HCT116 (cell line): ENCODE measurements at places on chromosomes 11 and 22.

GRCh38 chr11:126755526-126755925 is 245.0 kb downstream of the KIRREL3 start:
- no peak for DNase-seq

DNA sequence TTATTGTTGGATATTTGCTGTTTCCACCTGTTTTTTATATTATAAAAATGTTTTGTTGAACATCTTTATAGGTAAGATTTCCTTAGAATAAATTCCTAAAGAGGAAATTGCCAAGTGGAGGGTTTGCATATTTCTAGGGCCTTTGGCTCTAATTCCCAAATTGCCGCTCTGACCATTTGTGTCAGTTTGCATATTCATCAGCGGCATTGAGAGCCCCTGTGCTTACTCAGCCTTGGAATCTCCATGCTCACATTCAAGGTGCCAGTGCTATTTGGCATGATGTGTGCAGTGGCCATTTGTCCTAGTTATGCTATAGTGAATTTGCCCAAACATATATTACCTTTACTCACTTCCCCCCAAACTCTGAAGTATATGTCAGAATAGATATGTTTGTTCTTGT is 25.5 kb downstream of the KREMEN1 start:
- DNase-seq = no peak

- no peak for DNase-seq
Observed at GRCh38 chr11:79400717-79401330, 40.0 kb downstream of the TENM4 start.

GRCh38 chr22:40855979-40856512 is 393 bp downstream of the ST13 start:
- no peak for DNase-seq

GRCh38 chr22:46355996-46356471 is 20.5 kb downstream of the TRMU start:
- DNase-seq = no peak

DNA sequence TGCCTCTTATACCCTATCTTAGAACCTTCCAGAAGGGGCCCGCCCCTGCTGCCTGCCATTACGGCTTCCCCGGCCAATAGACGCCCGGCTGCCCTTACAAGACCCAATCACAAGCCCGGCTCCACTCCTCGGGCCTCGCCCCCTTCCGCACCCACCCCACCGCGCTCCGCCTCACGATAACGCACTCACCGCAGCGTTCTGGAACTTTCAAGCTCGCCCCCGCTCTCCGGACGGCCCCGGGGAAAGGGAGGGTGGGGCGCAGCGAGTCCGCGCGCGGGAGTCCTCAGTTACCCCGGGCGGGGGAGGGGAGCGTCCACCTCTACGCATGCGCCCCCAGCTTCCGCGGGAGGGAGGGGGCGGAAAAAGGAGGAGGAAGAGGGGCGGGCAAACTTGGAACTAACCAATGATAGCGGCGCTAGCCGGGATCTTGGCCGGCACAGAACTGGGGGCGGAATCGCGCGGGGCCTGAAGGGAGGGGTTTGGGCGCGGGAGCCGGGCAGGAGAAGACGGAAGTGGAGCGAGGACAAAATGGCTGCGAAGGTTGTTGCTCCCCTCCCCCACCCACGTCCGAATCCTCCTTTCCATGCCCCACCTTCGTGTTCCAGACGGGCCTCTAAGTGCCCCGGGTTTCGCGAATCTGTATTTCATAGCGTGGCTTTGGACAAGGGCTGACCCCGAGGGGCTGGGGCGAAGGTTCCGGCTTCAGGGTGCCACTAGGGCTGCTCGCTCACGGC is 389 bp upstream of the HSPA8 start:
- peak; percentile 97 for DNase-seq

DNA sequence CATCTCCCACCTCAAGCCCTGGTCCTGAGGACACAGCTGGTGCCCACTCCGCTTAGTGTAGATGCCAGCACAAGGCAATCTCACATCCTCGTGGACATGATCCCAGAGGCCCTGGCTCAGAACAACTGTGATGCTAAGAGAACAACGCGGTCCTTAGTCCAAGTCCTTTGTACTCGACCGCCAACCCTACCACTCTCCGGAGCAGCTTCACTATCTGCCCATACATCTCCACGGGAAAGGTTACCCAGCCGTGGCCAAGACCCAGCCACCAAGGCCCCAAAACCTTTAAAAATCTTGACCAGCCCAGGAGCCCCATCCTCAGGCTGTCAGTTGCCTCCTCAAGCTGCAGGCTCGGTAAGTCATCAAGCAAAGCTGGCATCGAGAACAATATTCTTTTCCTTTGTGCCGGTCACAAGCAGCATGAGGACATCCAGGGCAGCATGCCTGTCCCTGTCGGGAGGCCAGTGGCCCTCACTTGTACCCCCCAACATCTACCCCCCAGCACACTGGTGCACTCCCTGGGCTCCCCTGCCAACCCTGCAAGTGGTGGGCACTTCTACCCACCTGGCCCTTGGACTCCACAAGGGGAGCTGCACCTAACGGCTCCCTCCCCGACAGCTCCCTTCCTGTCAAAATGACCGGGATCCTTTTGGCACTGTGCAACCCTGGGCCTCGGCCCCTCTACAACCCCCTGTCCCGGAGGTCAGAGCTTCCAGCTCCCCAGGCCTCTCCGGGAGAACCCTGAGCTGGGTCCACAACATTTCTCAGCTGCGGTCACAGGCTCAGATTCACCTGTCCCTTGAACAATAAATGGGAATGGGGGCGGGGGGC is 2.5 kb downstream of the OSBPL5 start:
- no peak for DNase-seq

- peak; percentile 34 for DNase-seq
Observed at GRCh38 chr11:117941163-117941707, 12.0 kb upstream of the TMPRSS13 start.

- DNase-seq = no peak
Observed at GRCh38 chr11:46009647-46010046, 87.2 kb downstream of the LARGE2 start.

- DNase-seq = no peak
Observed at GRCh38 chr22:41971431-41971830, 2.2 kb downstream of the SEPTIN3 start.

- no peak for DNase-seq
Observed at GRCh38 chr11:28077521-28077920, 30.4 kb downstream of the KIF18A start.

- no peak for DNase-seq
Observed at GRCh38 chr11:113967361-113967760, 7.5 kb upstream of the HTR3A start.

- DNase-seq = peak; percentile 29
Observed at GRCh38 chr22:40922484-40923303, 28.5 kb upstream of the RBX1 start.

GRCh38 chr11:78037056-78037455 is 14.0 kb upstream of the KCTD14 start:
- no peak for DNase-seq

GRCh38 chr11:72789493-72790131 is 4.2 kb downstream of the STARD10 start:
- no peak for DNase-seq

DNA sequence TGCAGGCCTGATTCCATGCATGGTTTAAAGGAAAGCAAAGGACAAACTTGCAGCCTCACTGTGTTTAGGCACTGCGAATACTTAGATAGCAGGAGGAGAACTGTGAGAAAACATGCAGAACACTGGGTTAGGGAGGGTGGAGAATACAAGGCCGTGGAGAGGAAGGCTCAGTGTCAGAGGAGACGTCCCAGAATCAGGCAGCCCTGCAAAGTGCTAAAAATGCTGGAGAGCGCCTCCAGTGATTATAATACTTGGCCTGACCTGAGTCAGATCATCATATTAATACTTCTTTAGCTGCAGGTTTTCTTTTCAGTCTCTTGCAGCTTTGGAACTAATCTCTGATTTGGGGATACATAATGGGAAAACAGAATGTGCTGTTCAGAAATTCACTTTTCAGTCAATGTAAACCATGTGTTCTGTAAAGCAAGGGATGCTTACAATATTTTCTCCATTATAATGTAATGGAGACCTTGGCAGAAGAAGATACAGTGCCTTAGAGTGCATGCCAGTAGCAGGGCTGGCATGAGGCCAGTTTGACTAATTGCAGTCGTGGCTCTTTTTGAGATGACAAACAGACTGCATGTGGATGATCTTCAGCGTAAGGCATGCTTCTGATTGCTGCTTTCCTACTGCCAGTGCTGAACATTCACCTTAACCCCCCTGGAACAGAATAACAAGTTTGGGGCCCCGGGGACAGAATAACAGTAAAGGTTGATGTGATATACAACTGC is 16.8 kb downstream of the EXT2 start:
- no peak for DNase-seq

DNA sequence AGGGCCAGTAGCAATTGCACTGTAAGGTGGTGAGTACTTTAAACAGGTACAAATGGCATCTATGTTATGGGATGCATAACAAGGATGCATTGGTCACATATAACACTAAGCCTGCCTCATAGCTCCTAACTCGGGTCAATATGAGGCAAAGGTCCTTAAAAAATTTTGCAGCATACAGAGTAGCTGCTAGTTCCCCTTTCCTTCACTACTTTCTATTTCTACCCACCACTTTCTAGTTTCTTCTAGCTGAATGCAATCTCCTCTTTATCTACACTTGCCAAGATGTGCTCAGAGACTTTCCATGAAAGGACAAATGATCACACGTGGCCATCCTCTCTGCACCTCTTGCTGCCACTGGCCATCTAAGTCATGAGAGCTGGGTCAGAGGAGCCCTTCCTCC is 9.8 kb downstream of the OR51F2 start:
- no peak for DNase-seq

DNA sequence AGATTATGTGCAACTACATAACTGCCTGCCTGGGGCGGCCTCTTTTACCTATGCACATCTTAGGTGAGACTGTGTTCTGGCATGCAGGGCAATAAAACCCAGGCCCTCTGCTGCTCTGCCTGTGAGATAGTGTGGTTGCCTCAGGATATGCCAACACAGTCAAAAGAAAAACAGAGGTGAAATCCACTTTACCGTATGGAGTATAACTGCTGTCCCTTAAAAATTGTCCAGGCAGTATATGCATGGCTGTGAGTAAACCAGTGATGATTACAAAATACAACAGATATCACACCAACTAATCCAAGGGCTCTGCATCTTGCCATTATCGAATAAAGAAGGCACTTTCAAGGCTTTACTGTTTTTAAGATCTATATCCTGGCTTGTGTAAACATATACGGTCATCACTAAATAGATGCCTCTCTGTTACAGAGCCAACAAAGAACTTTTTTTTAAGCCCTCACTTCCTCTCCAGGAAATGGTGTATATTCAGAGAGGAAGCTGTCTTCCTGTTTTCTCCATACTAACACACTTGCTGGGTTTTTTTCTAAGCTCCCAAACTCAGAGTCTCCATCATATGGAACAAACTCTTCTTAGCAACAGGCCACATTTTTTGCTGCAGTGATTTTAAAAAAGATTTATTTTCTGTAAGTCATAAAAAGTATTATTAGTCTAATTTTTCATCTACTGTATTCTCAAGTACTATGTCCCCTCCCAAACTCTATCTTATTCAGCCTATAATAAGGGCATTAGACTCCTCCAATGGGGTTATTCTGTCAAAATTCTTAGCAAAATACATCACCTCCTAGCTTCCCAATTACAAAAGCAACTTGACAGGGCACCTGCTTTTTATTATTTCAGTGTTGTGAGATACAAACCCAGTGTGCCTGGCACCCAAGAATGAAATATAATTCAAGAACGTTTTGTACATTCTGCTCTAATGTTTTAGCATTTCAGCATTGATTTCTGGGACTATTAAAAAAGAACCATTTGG is 135.2 kb downstream of the MAML2 start:
- DNase-seq = no peak

GRCh38 chr22:17096071-17096470 is 11.3 kb downstream of the IL17RA start:
- no peak for DNase-seq

DNA sequence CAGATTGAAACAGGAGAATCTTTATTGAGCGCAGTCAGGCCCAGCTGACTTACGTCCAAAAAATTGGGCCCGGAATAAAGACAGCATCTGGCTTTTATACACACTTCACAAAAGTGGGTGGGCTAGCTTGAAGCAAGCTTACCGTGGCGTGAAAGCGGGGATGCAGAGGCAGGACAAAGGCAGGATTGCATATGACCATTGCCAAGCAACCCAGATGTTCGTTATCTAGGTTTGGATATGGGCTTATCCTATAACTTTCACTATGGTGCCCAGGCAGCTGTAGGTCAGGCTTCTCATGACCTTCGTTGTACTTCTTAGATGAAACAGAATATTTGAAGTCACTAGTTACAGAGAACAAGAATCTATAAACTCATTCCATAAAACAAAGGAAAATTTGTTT is 1575.6 kb upstream of the RAG2 start:
- no peak for DNase-seq

GRCh38 chr11:35688023-35688422 is 25.4 kb downstream of the TRIM44 start:
- no peak for DNase-seq

- no peak for DNase-seq
Observed at GRCh38 chr11:10696468-10697322, 3.1 kb upstream of the IRAG1 start.

DNA sequence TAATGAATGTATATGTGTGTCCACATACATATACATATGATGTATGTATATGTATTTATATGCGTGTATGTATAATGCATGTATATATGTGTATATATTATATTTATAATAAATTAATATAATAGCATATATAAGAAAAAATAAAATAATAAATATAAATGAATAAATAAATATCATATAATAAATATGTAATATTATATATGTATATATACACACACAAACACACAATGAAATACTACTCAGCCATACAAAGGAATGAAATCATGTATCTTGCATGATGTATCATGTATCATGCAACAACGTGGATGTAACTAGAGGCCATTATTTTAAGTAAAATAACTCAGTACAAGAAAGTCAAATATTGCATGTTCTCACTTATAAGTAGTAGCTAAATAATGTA is 788.7 kb upstream of the CHORDC1 start:
- DNase-seq = no peak

- DNase-seq = no peak
Observed at GRCh38 chr11:123314972-123315371, 115.1 kb upstream of the GRAMD1B start.

GRCh38 chr22:27905653-27906052 is 13.4 kb downstream of the PITPNB start:
- DNase-seq = no peak

- DNase-seq = no peak
Observed at GRCh38 chr11:17898071-17898470, 114.8 kb downstream of the SERGEF start.

- DNase-seq = no peak
Observed at GRCh38 chr11:16812274-16812673, 73.8 kb downstream of the C11orf58 start.

- no peak for DNase-seq
Observed at GRCh38 chr11:24828938-24829605, 332.2 kb downstream of the LUZP2 start.

GRCh38 chr11:25587496-25587895 is 744.4 kb upstream of the ANO3 start:
- no peak for DNase-seq

DNA sequence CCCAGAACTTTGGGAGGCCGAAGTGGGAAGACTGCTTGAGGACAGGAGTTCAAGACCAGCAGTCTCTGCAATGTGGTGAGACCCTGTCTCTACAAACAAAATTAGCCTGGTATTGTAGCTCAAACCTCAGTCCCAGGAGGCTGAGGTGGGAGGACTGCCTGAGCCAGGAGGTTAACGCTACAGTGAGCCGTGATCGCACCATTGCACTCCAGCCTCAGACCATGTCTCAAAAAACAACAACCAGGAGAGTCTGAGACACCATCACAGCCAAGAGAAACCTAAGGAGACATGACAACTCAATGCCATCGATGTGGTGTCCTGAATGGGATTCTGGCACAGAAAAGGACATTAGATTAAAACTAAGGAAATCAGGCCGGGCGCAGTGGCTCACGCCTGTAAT is 28.3 kb upstream of the KDM2A start:
- DNase-seq = no peak
